Fibroblast of gingiva (primary cell): ENCODE measurements at places on chromosomes 11 and 22.
A peak's percentile ranks its signal among the peaks of the same experiment; 100 is the strongest.

- no peak for DNase-seq
These were observed 129.1 kb downstream of the DCDC1 start for GRCh38 chr11:31240340-31240904.

- no peak for DNase-seq
These were observed 65.1 kb downstream of the ZNRF3 start for GRCh38 chr22:28948424-28948823.

- no peak for DNase-seq
These were observed 997 bp downstream of the UBE2L3 start for GRCh38 chr22:21568347-21569075.

GRCh38 chr11:2982214-2982613 is 9.9 kb downstream of the NAP1L4 start:
- DNase-seq, result peak; percentile 16

GRCh38 chr11:77518471-77518870 is 44.6 kb upstream of the PAK1 start:
- no peak for DNase-seq
